T-helper 1 cell (primary cell): ENCODE measurements at places on chromosomes 7 and 10.

GRCh38 chr10:28302012-28302637 lies 739 bp downstream of the MPP7 start:
- DNase-seq = no peak

GRCh38 chr10:110016039-110016438 lies 8.3 kb downstream of the ADD3 start:
- DNase-seq = no peak

DNA sequence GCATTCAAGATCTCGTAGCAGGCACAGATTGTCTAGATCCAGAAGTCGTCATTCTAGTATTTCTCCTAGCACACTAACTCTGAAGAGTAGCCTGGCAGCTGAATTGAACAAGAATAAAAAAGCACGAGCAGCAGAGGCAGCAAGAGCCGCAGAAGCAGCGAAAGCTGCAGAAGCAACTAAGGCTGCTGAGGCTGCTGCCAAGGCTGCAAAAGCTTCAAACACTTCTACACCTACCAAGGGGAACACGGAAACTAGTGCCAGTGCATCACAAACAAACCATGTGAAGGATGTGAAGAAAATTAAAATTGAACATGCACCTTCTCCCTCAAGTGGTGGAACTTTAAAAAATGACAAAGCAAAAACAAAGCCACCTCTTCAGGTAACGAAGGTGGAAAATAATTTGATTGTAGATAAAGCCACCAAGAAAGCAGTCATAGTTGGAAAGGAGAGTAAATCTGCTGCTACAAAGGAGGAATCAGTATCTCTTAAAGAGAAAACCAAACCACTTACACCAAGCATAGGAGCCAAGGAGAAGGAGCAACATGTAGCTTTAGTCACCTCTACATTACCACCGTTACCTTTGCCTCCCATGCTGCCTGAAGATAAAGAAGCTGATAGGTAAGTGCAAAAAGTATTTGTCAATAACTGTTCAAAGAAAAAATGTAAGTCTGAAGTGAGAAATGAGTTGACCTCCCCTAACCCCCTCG lies 37.7 kb downstream of the CDK13 start:
- no peak for DNase-seq

DNA sequence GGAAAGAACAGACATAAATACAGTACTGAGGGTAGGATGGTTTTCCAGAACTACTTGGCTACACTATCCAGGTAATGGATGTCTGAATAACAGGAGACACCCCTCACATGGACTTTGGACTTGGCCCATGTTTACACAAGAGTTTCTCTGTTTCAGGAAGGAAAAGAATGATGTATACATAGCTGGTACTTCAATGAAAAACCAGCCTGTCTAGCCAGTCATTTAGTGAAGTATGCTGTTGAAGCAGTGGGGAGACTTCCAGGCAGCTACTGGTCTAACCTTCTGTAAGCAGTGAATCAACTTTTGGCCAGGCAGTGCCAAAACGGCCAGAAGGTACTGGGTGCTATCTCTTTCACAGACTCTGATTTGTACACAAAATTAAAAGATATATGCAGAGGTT lies 135.0 kb downstream of the MBL2 start:
- no peak for DNase-seq

- no peak for DNase-seq
Observed at GRCh38 chr10:77987671-77988255, 41.6 kb downstream of the POLR3A start.

DNA sequence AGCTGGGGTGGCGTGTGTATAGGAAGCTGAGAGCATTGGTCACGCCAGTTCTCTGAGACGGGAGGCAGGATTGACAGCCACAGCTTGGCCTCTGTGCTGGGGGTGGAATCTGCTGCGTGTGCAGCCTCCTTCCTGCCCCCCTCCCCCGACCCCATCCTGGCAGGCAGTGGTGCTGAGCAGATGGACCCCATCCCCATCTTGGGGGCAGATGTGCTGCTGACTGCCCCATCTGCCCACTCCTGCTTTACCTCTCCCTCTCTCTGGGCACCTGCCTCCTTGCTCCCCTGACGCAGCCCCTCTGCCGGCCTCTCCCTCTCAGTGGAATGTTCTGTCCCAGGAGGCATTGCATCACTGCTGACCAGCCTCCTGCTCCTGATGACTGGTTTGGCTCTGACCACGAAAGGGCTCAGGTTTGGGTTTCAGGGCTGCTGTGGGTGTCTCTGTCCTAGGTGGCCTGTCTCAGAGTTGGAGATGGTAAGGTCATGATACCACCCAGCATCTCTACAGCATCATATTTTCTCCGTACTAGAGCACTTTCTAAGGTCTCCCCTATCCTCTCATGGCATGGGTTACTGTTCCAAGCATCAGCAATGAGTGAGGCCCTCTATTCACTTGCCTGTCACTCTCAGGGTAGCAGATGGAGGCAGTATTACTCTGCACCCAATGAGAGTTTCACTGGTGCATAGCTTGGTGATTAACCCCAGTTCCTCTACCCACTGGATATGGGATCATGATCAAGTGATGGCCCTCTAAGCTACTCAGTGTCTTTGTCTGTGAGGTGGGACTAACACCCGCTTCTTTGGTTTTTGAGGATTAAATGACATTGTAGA lies 81.9 kb downstream of the RBM20 start:
- DNase-seq = no peak

DNA sequence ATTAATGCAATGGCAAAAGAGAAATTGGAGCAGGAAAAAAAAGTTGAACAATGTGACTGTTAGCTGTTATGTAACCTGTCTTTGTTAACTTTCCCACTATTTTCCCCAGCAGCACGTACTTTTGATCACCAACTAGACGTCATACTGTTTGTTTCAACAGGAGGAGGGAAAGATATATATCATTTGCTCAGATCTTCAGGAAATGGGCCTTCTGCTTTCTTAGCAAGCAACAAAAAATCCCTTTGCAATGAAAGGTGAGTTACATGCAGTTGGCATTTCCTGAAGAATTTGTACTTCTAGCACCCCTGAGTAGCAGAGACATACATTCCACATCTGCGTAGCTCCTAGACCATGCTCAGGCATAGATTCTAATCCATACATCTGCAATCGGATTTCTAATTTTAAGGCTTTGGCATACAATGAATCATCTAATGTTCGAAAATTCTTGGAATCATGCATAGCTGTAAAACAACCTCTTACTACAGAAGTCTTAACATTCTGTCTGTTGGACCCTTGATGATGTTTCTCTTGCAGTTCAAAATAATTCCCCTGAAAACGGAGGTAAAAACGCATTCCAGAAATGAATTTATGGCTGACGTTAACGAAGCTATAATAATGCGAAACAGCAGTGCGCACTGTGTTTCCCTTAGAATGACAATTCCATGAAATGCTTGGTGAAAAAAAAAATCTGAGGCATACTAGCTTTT lies 286.9 kb upstream of the MGMT start:
- no peak for DNase-seq

- no peak for DNase-seq
Observed at GRCh38 chr7:2883101-2883500, 39.0 kb upstream of the GNA12 start.

DNA sequence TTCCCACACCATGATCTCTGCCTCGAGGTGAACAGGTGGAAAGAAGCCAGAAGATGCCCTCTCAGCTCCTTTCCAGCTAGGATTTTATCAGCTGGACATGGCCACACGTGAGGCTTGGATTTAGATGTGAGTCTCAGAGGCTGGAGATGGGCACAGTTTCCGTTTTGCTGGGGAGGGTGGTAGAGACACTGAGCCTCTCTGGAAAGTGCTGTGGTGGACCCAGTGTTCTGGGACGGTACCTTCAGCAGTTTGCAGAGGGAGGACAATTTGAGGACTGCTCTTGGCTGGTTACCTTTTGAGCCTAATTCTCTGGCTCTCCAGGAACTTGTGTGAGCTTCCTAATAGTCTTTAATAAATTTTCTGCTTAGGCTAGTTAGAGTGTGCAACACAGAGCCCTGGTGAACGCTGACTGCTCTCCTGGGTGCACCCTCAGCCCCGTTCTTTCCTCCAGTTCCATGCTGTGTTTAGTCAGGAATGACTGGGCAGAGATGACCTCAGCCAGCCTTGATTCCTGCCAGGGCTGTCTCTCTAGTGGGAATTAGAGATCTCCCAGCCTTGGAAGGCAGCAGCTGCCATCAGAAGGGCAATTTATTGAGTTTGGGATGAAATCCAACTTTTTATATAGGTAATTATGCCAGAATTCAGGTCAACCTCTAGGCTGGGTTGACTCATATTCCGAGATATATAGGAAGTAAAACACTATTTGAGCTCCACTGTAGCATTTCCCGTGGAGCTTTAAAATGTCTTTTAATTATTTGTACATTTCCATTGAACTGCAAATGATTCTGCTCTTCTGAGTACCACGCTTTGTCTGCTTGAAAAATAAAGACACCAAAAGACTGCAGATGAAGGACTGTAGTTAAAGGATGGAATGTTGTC lies 103.9 kb downstream of the GATA3 start:
- DNase-seq = no peak

- no peak for DNase-seq
Observed at GRCh38 chr7:40890088-40890692, 755.4 kb downstream of the SUGCT start.

GRCh38 chr10:12412666-12413368 lies 63.5 kb downstream of the CAMK1D start:
- peak; percentile 71 for DNase-seq

DNA sequence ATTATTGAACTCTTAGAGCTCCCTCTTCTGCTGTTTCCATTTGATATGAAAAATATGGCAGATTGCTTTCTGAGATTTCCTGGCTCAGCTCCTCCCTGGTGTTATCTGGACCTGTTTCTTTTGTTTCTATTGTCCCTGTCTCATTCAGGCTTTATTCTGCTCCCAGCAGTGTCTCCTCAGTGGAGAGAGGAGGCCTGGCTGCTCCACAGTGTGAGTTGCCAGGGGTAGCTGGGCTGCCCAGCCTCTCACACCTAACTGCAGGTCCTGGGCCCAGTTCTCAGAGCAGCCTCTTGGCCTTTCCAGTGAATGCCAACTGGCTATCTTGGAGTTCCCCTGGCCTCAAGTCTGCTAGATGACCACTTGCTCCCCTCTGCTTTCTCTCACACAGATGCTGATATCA lies 127.0 kb downstream of the VPS41 start:
- no peak for DNase-seq

- DNase-seq = peak; percentile 11
Observed at GRCh38 chr7:13850185-13850752, 139.2 kb downstream of the ETV1 start.

- DNase-seq = no peak
Observed at GRCh38 chr7:40621592-40621998, 486.8 kb downstream of the SUGCT start.

GRCh38 chr10:49759787-49760551 lies 2.2 kb downstream of the OGDHL start:
- DNase-seq = no peak

GRCh38 chr7:12066521-12066920 lies 144.6 kb upstream of the TMEM106B start:
- no peak for DNase-seq

DNA sequence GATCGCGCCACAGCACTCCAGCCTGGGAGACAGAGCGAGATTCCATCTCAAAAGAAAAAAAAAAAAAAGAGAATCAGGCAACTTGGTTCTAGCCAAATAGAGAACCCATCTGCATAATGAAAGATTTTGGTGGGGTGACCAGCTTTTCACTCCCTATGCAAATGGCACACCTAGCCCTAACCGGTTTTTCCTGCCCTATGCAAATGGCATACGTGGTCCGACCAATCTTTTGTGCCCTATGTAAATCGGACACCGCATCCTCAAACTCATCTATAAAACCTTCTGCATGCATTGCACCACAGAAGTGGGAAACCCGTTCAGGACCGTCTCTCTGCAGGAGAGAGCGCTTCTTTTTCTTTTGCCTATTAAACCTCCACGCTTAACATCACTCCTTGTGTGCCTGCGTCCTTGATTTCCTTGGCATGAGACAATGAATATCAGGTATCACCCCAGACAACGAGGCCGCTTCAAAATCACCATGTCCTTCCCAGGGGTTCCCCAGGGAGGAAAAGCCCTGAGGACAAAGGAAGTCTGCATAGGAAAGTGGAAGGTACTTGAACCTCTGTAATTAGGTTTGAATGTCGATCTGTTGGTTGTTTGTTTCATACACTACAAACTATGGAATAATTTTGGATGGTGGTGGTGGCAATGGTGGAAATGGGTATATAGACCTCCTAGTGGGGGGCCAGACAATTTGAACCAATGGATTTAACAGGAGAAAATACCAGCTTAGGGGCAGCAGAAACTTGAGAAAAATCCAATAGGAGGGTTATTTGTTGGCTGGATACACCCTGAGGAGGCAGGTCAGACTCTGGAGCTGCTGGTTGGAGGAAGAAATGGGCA lies 396.2 kb downstream of the TYW1 start:
- no peak for DNase-seq

GRCh38 chr7:150335108-150335773 lies 6.2 kb downstream of the RARRES2 start:
- DNase-seq = no peak

DNA sequence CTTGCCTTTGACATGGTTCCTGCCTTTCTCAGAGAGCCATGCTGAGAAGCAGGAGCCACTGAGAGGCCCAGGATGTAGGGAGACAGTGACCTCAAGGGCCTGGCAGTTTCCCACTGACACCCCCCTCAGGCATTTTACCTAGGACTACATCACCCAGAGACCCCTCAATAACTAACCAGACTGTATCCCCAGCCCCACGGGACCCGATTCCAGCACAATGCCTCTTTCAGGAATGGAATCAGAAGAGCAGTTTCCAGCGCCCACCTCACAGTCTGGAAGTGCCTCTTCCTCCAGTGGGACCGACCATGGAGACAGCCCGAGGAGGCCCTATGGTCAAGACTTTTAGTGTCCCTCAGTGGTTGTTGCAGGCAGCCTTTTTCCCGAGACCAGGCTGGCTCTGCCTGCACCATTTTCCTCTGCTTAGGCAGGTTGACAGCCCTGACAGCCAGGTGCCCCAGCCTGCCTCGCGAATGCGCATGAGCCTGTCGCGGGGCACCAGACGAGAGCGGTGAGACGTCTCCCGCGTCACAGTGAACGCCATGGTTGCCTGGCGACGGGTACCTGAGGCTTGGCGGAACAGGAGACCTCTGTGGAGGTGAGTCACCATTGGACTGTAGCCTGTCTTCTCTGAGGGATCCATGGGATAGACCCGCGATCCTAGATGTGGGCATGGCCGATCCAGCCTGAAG lies 28.4 kb upstream of the ZNF273 start:
- DNase-seq = no peak

- DNase-seq = no peak
Observed at GRCh38 chr7:42198296-42198695, 38.7 kb downstream of the GLI3 start.

- no peak for DNase-seq
Observed at GRCh38 chr10:1670541-1671365, 66.6 kb downstream of the ADARB2 start.

- DNase-seq = no peak
Observed at GRCh38 chr10:127353544-127353943, 157.2 kb upstream of the INSYN2A start.

DNA sequence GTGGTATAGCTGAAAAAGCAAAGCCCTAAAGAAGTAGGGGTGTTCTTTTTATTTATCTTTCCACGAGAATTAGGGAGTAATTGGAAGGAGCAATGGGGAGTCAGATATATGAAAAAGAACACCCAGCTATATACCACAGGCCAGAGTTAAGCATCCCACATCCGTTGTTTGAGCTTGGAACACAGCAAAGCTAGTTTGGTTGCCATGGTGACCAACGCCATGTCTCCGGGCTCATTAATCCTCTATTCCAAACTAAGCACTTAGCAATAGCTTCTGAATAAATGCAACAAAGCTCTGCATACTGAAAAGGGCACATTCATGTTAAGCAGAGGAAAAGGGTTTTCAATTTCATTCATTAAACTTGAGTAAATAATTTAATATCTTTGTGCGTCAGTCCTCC lies 23.5 kb downstream of the ASB4 start:
- DNase-seq = no peak
